ENCODE measurements at places on chromosomes 12 and 14. TPM values are rescaled to one million over a fixed set of nuclear protein-coding genes. Genes with fewer than 3 reads are reported as not detected.

SLC7A8 gene
- total RNA-seq: 44.2 TPM

DNA sequence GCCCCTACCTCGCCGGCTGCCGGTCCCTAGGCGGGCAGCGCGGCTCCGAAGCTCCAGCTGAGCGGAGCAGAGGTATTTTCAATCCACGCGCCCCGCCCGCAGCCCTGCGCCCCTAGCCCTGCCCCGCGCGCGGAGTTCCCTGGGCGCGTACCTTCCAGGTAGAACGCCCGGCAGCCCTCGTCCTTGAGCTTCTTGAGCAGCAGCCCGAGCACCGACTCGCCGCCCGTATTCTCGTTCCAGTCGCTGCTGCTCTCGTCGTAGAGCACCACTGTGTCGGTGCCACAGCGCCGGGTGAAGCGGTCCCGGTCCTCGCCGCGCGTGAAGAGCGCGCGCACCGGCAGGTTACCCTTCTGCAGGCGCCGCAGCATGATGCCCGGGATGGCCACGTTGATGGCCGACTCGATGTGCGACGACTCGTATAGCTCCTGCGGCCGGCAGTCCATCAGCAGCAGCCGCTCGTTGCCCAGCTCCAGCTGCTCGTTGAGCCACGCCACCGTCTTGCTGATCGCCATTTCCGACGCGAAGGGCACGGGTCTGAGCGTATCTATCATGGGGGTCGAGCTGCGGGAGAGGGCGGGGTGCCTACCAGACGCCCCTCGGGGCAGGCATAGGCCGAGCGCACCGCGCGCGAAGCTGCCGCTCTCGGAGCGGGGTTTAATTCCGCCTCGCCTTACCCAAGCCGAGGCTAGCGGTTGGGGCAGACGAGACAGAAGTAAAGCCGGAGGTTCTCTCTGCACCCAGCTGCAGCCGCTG is 636 bp downstream of the DUSP6 start:
- peak; percentile 70 for DNase-seq

GRCh38 chr14:23379366-23380196 is 2.7 kb downstream of the CMTM5 start:
- peak; percentile 83 for DNase-seq

GRCh38 chr12:74906224-74906623 is 303.4 kb downstream of the KCNC2 start:
- DNase-seq: no peak

GRCh38 chr12:108033090-108033489 is 96.0 kb upstream of the WSCD2 start:
- no peak for DNase-seq

GRCh38 chr14:97056086-97056485 is 258.9 kb downstream of the VRK1 start:
- DNase-seq: no peak

DNA sequence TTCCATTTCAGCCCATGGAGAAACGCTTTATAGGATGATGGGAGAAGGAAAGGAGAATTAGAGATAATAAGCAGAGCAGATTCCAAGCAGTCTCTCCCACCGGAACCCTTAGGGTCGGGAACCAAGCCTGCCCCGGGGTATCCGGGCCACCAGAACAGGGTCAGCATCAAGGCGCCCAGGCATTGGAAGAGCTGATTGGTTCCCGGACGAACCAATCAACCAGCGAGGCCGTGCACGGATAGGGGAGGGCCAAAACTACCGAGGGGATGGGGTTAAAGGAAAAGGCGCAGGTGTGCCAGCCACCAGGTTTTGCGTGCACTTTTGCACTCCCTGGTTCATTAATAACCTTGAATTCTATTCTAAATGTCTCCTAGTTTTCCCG is 1.7 kb downstream of the PPM1H start:
- peak; percentile 31 for DNase-seq

CNTN1 gene
- 2.0 TPM for total RNA-seq

DNA sequence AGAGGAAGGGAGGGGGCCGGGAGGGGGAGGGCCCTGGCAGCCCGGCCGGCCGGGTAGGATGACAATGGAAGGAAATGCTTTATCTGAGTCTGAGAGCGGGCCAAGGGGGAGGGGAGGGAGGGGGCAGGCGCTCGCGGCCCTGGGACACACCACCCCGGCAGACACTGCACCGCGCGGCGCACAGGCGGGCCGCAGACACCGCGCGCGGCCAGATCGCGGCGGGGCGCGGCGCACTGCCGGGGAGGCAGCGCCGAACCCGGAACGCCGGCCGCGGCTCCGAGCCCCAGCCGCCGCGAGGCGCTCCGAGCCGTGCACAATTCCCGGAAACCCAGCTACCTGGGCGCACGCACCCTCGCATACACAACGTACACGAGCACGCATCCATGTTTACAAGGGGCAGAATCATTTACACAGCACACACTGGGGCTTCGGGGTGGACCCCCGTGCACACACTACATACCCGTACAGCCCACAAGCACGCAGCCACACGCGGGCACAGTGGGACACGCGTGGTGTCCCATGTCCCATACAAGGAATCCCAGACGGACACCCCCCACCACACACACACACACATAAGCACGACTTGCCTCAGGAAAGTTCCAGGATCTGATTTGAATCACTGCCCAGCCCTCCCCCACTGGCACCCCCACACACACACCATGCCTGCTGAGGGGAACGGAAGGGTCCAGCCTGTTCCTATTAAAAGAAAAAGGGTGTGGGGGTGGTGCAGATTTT is at the start of gene HDAC7:
HDAC7 (minus strand) TSS at position 8 of the 735 bp plus-strand sequence. CDS start 118 bp downstream, outside the sequence.
- DNase-seq: peak; percentile 89

SVOP gene
- not detected for total RNA-seq

TAS2R31 gene
- total RNA-seq: 4.9 TPM

- DNase-seq: no peak
Measured at GRCh38 chr12:69238589-69239351, 599 bp upstream of the CPSF6 start.

- DNase-seq: no peak
Measured at GRCh38 chr12:85275374-85275773, 4.6 kb upstream of the ALX1 start.

DNA sequence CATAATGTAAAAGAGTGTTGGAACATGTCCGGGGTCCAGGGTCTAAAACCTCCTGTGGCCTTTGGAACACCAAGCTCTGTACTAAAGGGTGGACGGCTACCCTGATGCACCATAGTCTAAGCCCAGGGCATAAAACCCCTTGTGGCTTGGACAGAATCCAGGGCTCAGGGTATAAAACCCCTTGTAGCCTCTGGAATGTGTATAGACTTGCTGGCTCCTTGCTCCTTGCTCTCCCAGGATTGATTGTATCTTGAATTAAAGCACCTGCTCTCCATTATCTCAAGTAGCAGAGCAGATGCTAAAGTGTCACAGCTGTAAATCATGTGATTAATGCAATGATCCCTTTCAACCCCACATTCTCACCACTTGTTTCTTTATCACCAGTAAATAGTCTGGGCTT is 556.5 kb downstream of the LRFN5 start:
- no peak for DNase-seq

DNA sequence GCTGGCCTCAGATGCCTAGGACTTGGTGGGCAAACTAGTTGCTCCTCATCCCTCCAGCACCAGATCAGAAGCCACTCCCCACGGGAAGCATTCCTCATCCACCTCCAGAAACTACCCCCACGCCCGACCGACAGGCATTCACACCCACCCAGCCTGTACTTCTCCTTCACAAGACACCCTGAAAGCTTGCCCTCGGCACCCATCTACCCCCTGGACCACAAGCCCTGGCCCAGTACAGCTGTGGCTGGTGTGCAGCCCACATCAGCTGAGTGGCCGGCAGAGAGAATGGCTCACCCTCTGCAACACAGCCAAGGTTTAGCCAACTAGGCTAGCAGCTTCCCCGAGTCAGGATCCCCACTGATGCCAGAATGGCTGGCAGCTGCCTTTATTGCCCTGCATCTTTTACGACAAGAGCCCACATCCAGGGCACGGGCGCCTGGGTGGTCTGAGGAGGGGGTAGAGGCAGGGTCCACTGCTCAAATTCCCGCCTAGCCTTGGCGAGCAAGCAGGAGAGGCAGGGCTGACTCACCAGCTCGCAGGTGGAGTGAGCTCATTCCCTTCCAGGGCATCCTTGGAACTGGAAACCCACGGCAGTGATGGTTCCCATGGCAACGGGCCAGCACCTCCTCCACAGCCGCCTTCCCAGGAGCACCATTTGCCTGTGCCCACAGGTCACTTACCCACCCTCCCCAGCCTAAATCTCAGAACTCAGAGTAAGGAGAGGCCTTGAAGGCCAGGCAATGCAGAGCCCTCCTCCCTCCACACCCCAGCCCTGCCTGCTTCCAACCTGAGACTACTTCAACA is 17.1 kb downstream of the ACTN1 start:
- DNase-seq: no peak

- DNase-seq: no peak
Measured at GRCh38 chr12:104792570-104792969, 165.5 kb downstream of the SLC41A2 start.
